ENCODE measurements at places on chromosomes 3 and 15.

GRCh38 chr3:57078344-57078634 is 17.8 kb downstream of the SPATA12 start:
- DNase-seq, result peak; percentile 29

- no peak for DNase-seq
Observed at GRCh38 chr15:80710635-80711554, 15.8 kb downstream of the ABHD17C start.

GRCh38 chr15:49462232-49462844 is 39.3 kb downstream of the FGF7 start:
- peak; percentile 65 for DNase-seq

DNA sequence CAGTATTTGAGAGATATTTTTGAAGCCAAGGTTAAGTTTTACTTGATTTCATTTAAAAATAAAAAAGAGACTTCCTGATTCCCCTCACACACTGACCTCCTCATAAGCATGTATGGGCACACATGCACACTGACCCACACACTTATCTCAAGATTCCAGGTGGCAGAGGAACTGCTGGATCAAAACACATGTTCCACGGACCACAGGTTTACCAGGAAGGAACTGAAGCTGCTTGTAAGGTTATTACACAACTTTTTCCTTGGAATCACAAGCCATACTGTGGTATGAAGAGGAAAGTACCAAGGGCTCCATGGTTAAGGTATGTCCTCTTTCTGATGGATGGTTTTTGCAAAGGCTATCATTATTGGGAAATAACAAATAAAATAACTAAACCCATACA is 7.5 kb downstream of the CLDN1 start:
- no peak for DNase-seq

DNA sequence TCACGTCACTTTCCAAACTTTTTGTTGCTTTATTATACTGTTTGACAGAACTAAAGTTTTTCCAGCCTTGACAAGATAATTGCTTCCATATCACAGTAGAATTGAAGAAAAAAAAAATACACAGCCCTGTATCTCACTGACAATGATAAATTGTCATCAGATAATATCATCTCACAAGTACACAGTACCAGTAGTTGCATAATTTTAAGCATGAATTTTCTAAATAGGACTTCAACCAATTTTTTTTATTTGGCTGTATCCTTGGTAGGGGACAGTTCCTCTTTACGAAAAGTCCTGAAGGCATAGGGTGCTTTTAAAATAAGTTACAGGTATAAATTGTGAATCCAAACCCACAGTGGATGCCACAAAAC is 230.7 kb downstream of the ATP8B4 start:
- no peak for DNase-seq

GRCh38 chr15:63380151-63380807 is 1.4 kb downstream of the CA12 start:
- DNase-seq, result no peak
